ENCODE measurements at places on chromosomes 1 and 21.

- DNase-seq: no peak
Observed at GRCh38 chr1:216434232-216434631, 11.0 kb upstream of the USH2A start.

- no peak for DNase-seq
Observed at GRCh38 chr21:19034041-19034440, 630.5 kb upstream of the TMPRSS15 start.

GRCh38 chr1:92165389-92165788 is 52.3 kb upstream of the C1orf146 start:
- DNase-seq: no peak

DNA sequence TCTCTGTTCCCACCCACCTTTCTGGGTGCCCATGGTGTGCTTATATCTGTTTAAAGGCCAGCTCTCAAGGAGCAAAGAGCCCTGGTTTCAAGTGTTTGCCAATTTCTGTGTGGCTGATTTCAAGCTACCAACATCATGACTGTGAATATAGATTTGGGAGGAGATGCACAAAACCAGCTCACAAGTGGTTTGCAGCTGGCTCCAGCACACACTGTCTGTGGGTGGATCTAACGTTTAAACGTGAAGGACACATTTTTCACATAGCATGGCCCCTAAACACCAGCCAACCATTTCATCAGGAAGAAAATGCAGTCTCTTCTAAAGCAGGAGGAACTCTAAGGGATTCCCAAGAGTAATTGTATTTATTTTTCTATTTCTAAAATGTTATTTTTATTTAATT is 65.2 kb downstream of the FCRL5 start:
- DNase-seq: peak; percentile 25

DNA sequence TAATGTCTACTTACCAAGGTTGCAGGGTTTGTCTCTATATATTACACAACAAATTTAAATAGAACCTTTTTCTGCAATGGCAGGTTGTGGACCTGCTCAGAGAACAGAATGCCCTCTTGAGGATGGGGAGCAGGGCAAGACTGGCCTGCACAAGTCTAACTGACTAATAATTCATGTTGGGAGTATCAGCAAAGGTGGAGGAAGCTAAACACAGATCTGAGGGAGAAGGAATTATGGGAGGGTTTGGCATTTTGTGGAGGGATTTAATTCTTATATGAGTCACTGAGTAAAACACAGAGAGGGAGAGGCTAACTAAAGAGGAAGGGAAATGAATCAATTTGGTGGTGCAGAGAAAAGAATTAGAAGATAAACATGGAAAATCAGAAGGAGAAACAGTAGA is 40.0 kb downstream of the CLDN17 start:
- DNase-seq: no peak

DNA sequence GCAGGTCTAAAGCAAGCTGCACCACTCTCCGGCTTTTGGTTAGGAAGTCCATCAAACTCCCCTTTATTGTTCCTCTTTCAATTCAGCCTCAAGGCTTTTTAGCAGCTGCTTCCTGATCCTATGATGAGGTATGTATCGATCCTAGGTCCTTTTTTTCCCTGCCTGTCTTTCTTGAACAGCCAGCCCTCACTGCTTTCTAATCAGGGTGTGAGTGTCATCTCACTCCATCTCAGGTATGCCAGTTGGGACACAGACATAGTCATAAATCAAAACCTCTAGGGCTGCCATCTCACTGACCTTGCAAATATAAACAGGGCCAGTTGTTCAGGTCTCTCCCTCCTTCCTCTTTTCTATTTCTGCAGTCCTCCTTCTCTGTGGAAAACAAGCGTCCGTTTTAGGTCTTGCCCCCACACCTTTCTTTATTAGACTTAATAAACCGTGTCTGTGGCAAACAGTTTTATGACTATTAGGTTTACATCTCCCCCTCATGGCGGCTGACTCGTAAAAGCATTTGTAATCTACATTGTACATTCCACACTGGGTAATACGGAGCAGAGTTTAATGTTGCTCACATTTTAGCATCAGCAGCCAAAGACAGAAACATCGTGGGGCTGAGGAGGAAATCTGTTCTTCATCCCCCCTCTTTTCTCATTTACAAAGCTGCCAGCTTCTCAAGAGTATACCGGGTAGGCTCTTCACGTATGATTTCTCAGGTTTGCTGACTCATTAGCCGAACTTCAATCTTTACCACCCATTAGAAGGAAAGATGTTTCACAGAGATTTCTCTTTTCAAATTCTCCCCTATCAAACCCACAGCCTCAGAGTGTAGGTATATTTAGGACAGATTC is 11.6 kb downstream of the STYXL2 start:
- no peak for DNase-seq

- DNase-seq: no peak
Observed at GRCh38 chr1:30475201-30475600, 248.2 kb downstream of the MATN1 start.

DNA sequence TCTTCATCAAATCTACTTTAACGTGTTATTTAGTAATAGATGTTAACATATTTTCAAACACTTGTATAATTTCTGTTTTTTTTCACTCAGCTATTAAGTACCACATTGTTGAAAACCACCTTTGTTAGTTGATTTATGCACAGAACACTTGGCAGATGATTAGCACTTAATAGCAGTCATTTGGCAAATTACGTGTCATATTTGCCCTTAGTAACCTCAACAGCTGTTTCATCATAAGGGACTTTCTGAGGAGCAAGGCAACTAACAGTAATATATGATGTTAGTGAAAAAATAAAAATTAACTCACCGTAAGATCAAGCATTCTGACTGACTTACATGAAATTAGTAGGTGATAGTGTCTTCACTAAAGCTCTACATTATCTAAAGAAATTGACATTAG is 186.4 kb downstream of the HMCN1 start:
- DNase-seq: no peak

Data from tongue (tissue), 3 donors.